Colonic mucosa (tissue), 4 donors: ENCODE measurements at places on chromosomes 1 and 21. TPM values are rescaled to one million over a fixed set of nuclear protein-coding genes. Genes with fewer than 3 reads are reported as not detected.

- no peak for DNase-seq
Measured at GRCh38 chr1:57882934-57883641, 459.2 kb upstream of the DAB1 start.

The LCK gene
- total RNA-seq = 3.7 TPM

- no peak for DNase-seq
Measured at GRCh38 chr1:71193153-71193552, 112.3 kb upstream of the ZRANB2 start.

The CD58 gene
- 16.1 TPM for total RNA-seq

GRCh38 chr21:34818662-34819158 is 149.9 kb downstream of the CLIC6 start:
- peak; percentile 13 for DNase-seq

DNA sequence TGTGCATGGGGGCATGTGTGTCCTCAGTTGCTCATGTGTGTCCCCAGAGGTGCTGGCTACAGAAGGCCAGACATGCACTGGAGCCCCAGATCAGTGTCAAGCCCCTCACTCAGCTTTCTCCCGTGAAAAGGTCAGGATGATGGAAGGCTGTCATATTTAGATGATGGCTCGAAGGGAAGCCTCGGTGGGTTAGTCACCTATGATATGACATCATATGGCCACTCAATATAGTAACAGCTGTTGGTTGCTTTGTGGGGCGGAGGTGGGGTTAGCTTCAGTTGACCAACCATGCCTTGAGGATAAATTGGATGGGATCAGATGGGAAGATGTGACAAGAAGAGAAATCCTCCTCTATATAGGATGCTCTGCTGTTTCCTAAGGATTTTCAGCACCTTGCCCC is 43.5 kb upstream of the ATF3 start:
- no peak for DNase-seq

The ALPL gene
- total RNA-seq = 1.7 TPM

DNA sequence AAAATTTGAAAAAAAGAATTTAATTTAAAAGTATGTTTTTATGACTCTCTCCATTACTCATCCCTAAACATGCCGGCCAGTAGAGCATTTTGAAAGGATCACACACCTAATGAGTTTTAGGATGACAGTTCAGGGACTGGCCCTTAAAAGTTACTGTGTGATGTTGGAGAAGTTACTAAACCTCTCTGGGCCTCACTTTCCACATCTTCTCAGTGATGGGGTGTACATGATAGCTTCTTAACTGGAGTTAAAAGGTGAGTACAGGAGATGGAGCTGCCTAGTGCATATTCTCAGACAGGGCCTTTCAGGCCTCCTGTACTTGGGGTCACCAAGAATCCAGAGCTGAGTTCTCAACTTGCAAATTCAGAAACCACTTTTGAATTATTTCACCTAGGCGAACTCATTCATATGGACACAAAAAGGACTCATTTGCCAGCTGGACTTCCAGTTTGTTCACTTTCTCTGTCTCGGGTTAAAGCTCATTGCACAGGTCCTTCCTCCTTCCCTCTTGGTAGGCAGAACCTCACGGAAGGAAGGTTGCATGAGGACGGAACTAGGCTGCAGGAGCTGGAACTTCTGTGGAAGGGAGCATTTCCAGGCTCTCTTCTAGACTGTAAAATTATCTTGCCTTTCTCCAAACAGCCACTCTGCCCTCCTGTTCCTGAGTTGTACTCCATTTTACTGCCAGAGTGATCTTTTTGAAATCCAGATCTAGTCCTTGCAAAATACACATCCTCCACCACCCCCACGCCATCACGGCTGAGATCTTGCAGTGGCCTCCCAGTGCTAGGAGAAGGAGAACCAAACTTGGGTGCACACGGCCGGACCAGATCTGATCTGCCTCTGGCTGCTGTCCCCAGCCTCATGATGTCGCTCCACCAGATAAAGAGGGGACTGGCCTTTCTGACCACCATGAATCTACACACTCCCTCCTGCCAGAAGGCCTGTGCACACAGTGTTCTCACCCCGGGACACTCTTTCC is 4.3 kb upstream of the SLC30A1 start:
- no peak for DNase-seq

The PGLYRP4 gene
- total RNA-seq = not detected

DNA sequence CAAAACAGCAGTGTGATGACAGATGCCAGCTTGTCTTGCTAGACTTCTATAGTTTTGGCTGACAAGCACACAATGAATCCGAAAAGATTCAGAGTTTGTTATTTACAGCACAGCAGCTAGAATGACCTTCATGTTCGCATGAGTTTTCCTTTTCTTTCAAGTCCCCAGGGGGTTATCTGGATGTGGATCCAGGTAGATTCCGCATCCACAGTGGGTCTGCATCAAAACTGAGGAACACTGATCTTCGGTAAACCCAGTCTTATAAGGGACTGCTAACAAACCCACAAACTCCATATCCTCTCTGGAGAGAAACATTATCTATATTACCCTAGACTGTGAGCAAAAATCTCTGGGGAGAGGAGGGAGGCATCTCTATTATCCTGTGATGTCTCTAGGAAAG is 69.0 kb upstream of the DEPDC1 start:
- DNase-seq = no peak

GRCh38 chr1:43774359-43774758 is 67.0 kb downstream of the ST3GAL3 start:
- DNase-seq = no peak

GRCh38 chr1:23484253-23485001 is 448 bp upstream of the ASAP3 start:
- peak; percentile 97 for DNase-seq

The SAMD11 gene
- total RNA-seq = 3.0 TPM

DNA sequence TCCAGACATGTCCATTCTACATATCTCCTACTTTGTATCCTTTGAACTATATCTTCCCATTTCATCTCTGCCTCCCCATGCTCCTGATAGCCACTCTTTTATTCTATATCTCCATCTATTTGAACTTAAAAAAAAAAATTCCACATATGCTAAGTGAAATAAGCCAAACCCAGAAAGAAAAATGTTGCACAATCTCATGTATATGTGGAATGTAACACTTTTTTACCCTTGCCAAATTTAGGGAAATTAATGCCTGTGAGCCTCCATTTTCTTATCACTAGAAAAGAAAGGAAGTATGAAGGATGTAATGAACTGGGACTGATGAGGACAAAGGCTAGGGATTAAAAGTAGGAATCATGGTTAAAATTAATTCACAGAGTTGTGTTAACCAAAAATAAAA is 53.5 kb downstream of the RGS13 start:
- DNase-seq = no peak

The CAMSAP2 gene
- total RNA-seq = 5.4 TPM

- no peak for DNase-seq
Measured at GRCh38 chr1:178271471-178271870, 177.6 kb downstream of the RASAL2 start.

GRCh38 chr1:182113879-182114626 is 52.5 kb upstream of the ZNF648 start:
- DNase-seq = no peak

- no peak for DNase-seq
Measured at GRCh38 chr1:20658166-20658915, 2.8 kb downstream of the DDOST start.

The PRDM16 gene
- 0.79 TPM for total RNA-seq

The TIAM1 gene
- total RNA-seq = 5.7 TPM

GRCh38 chr1:1364266-1364665 is 5.9 kb upstream of the MXRA8 start:
- DNase-seq = peak; percentile 20
